CD4-positive, alpha-beta memory T cell (primary cell): ENCODE measurements at places on chromosomes 5 and 9.
A peak's percentile ranks its signal among the peaks of the same experiment; 100 is the strongest.

DNA sequence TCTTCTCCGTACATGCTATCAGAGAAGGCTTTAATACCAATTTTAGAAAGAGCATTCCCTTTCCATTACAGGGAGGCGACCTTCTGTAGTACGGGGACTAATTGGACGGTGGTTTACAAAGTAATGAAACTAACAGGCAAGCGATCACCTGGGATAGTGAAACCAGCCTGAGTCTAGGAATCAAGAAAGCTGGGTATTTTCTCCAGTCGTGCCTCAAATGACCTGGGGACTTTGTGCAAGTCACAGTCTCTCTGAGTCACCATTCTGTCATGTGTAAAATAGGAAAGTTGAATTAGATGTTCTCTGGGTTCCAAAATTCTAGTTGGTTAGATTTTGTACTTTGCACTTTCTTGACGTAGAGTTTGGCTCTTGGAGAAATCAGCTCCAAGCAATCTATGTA lies 22.7 kb upstream of the SSBP2 start:
- no peak for DNase-seq

GRCh38 chr5:151495320-151495719 lies 47.9 kb downstream of the SLC36A1 start:
- no peak for DNase-seq

GRCh38 chr5:146890731-146891440 lies 12.3 kb upstream of the PPP2R2B start:
- DNase-seq, result no peak

- DNase-seq, result no peak
Observed at GRCh38 chr5:175337680-175338079, 106.3 kb downstream of the DRD1 start.

DNA sequence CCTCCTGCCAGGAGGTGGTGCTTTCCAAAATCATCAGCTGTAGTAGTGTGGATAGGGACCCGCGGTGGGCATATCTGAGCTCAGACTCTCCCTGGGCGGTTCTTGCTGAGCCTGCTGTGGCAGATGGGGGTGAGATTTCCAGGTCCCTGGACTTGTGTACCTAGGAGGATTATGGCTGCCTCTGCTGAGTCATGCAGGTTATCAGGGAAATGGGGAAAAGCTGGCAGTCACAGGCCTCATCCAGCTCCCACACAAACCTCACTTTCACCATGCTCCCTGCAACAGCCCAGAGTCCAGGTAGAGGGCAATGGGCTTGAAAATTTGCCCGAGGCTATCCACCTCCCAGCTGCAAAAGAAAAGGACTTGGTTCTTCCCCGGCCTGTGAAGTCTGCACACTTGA lies 23.4 kb upstream of the MAMDC2 start:
- DNase-seq, result no peak

DNA sequence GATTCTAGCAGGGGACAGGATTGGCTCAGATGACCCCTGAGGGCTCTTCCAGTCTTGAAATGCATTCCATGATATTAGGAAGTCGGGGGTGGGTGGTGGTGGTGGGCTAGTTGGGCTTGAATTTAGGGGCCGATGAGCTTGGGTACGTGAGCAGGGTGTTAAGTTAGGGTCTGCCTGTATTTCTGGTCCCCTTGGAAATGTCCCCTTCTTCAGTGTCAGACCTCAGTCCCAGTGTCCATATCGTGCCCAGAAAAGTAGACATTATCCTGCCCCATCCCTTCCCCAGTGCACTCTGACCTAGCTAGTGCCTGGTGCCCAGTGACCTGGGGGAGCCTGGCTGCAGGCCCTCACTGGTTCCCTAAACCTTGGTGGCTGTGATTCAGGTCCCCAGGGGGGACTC lies 2.9 kb upstream of the MYOZ3 start:
- DNase-seq, result no peak

GRCh38 chr9:27292659-27293405 lies 4.1 kb downstream of the EQTN start:
- DNase-seq, result no peak

GRCh38 chr5:74651710-74652109 lies 11.2 kb upstream of the ENC1 start:
- no peak for DNase-seq

DNA sequence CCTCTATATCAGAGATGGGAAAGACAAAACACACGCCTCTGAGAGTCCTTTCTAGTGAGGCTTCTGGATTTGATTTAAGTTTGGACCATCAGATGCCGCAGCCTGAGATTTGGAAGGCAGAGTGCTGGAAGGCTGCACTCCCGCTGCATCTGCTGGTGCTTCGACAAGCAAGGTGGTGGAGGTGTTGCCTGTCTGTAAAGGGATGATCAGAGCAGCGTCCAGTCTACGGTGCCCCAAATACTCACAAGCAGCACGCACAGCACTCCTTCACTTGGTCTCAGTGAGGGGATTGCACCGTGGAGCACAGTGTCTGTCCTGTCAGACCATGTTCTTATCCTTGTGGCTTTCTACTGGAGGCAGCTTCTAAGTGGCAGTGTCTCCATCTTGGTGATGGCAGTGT lies 221.4 kb downstream of the GADD45G start:
- no peak for DNase-seq

DNA sequence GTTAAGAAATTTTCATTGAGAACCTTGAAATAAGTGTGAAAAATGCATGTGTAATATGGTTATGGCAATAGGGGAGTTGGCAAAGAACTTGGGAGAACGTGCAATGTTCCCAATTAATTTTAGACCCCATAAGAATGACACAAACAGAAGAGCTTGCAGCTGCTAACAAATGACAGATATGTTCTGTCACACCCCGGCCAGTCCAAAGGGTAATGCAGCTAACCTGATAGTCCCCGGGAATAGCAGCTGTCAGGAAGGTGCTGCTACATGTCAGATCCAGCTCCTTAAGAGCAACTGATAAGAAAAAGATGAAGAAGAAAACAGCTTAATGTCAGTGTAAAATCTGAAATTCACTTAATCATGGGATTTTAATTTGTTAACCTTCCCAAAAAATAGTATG lies 30.4 kb downstream of the SEMA5A start:
- no peak for DNase-seq

- DNase-seq, result no peak
Observed at GRCh38 chr5:78527054-78527859, 121.3 kb downstream of the LHFPL2 start.

- no peak for DNase-seq
Observed at GRCh38 chr5:127849408-127849807, 146.2 kb downstream of the CCDC192 start.

GRCh38 chr5:104526866-104527265 lies 964.3 kb upstream of the NUDT12 start:
- DNase-seq, result no peak

GRCh38 chr5:65172486-65173129 lies 309.1 kb downstream of the ADAMTS6 start:
- no peak for DNase-seq

DNA sequence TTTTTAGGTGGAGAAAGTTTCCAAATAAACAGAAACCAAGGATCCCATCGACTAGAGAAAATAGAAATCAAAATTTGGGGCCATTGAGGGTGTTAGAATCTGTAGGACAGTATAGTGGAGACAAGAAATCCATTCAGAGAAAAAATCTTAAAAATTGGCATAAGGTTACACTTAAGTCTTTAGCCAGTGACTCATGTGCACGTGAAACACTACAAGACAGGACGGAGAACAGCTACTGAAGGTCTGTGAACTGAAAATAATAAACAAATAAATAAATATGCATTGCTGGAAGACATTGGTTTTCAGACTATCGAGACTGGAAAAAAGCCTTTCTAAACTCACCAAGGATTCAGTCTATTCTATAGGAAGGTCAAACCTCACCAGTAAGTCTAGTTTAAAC lies 1955.5 kb downstream of the MAT2B start:
- no peak for DNase-seq

GRCh38 chr5:134100283-134101091 lies 14.0 kb upstream of the TCF7 start:
- DNase-seq, result peak; percentile 97
